Activated T-cell treated with anti-CD3 and anti-CD28 coated beads, Interleukin-2, amount 50 U/mL, for 72 hours (primary cell): ENCODE measurements at places on chromosomes 3 and 15.
A peak's percentile ranks its signal among the peaks of the same experiment; 100 is the strongest.

DNA sequence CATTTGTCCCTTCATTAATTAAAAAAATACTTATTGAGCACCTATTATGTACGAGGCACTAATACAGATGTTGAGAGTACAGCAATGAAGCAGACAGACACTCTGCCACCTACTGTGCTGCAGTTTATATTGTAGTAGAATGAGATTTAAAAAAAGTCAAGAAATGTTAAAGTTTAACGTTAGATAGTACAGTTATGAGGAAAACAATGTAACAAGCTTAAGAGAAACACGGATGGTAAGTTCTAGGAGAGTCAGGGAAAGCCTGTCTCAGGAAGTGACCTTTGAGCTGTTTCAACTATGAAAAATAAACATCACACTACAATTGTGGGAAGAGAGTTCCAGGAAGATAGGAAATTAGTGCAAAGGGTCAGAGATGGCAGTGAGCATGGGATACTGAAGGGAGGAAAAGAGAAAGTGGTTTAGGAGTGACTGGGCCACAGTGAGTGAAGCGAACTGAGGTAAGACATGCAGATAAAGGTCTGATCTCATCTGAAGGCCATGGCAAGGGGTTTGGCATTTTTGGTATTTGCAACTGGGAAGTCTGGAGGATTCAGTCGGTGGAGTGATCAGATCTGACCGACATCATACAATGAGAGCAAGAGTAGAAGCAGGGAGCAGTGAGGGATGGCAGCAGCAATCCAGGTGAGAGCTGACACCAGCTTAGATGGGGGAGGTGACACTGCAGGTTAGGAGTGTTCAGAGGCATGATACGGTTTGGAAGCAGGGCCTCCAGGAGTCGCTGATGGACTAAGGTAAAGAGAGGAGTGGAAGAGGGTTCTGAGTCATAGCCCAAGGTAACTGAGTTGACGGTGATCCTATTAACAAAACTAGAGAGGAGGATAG is 28.5 kb downstream of the PLSCR4 start:
- H3K4me3 ChIP-seq: no peak overlapping the region
- H3K27ac ChIP-seq: no peak overlapping the region
- H3K4me1 ChIP-seq: no peaks in the 10 kb centered on the region
- no peak for DNase-seq
- H3K36me3 ChIP-seq: no peaks in the 10 kb centered on the region
- H3K27me3 ChIP-seq: no peaks in the 10 kb centered on the region

GRCh38 chr3:13544293-13544831 is 4.6 kb upstream of the FBLN2 start:
- H3K4me3 ChIP-seq: peak overlapping the region; percentile 1
- DNase-seq: peak; percentile 66
- peaks cover 2% of the 10 kb centered on the region for H3K36me3 ChIP-seq
- peaks cover 27% of the 10 kb centered on the region for H3K4me1 ChIP-seq
- peaks cover 34% of the 10 kb centered on the region for H3K27me3 ChIP-seq

DNA sequence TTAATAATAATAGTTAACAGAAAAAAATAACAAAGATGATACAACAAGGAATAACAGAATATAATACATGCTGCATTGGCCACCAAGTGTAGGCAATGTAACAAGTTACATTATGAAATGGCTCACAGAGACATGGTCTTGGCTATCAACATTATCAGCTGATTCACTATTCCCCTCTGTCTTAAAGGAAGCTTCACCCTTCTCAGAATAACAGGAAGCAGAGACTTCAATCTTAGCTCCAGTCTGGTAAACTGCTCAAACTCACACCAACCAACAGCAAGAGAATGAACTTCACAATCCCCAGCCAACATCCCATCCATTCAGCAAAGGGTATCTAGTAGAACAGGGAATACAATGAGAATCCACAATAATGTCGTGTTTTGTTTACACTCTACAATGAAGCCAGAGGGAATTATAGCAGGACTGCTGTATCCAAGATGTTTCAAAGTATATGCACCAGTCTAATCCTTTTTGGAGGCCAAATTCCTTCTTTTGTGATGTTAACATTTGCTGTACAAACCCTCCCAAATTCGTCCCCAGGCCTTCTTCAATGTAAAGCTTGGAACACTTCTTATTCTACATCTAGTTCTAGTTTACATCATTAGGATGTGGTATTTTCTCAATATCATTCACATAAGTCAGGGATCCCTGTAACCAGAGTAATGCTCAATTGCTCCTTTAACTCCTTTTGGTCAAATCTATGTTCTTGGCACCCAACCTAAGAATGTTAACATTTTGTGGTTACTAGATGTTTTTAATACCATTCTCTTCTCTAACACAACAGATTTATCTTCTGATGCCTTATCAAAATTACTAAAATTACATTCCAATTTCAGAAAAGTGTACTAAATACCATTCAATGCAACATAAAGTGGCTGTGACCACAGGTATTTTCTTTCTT is 52.4 kb upstream of the CMSS1 start:
- no peak overlapping the region for H3K4me3 ChIP-seq
- H3K27me3 ChIP-seq: peaks cover 7% of the 10 kb centered on the region
- no peak overlapping the region for H3K27ac ChIP-seq
- H3K36me3 ChIP-seq: no peaks in the 10 kb centered on the region
- DNase-seq: no peak

DNA sequence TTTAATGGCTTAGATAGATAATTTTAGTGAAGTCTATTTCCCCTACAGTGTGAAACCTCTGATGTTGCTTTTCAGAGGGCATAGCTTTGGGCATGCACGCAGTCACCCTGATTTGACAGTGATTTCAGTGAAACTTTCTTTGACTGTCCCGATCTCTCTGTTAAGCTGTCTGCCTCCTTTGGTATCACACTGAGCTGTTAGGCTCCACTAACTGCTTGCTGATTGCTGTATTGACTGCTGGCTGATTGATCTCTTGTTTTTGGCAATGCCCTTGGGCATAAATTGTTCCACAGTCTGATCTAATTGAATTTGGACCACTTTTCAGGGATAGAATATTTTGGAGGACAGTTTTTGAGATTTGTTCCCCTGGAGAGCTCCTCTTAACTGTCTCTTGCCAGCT is 68.5 kb upstream of the CCDC54 start:
- no peak for DNase-seq
- no peak overlapping the region for H3K4me3 ChIP-seq
- no peaks in the 10 kb centered on the region for H3K36me3 ChIP-seq
- no peaks in the 10 kb centered on the region for H3K27me3 ChIP-seq

DNA sequence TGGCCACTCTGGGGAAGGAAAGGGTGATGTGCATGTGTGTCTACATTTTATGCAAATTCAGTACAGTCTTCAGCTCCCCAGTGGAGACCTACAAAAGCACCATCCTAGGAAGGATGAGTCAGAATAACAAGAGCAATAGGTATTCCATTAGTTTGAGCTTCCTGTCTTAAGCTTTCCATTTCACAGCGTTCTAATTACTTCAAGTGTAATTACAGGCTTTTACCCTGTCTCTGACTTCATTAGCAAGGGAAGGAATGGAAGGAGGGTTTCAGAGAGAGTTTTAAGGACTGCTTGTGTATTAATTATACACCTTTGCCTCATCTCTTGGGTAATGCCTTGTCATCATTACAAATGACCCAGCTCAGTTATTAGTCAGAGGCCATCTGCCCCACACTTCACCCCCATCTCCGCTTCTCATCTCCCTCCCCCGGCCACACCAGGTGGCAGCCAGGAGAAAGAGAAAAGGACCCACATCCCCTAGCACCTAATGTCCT is 202.8 kb upstream of the MRPL3 start:
- peaks cover 30% of the 10 kb centered on the region for H3K27me3 ChIP-seq
- no peak overlapping the region for H3K27ac ChIP-seq
- peaks cover 7% of the 10 kb centered on the region for H3K4me1 ChIP-seq
- H3K4me3 ChIP-seq: no peak overlapping the region

GRCh38 chr3:178054471-178054870 is 481.8 kb upstream of the KCNMB2 start:
- H3K36me3 ChIP-seq: no peaks in the 10 kb centered on the region
- no peak overlapping the region for H3K27ac ChIP-seq
- H3K4me1 ChIP-seq: peaks cover under 1% of the 10 kb centered on the region
- H3K27me3 ChIP-seq: no peaks in the 10 kb centered on the region
- no peak for DNase-seq
- H3K4me3 ChIP-seq: no peak overlapping the region

DNA sequence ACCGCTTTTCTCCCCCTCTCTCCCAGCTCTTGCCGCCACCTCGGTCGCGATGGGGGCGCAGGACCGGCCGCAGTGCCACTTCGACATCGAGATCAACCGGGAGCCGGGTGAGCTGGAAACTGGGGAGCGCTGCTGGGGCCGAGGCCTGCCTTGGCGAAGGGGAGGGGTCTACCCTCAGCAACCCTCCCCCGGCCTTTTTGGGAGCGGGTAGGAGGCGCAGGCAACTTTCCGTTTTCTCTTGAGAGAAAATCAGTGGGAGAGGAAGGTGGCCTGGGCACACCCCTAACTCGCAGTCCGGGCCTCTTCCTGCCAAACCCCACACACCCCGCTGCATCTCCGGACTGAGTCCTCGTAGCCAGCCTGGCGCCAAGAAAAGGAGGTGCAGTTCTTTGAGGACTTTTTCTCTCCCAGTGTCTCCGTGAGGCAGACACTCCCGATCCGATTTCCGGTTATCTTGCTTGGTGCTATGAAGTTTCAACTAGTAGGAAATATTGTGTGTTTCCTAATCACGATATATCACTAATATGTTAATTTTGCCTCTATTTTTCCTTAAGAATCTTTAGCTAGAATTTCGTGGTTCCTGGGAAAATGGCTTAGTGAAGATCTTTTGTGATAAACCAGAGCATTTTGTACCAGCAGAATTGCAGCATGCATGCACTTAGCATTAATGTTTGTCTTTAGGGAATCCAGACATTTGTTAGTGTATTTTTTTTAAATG is 631 bp downstream of the NKTR start:
- DNase-seq: peak; percentile 68
- H3K27ac ChIP-seq: peak overlapping the region; percentile 98
- peaks cover 54% of the 10 kb centered on the region for H3K4me1 ChIP-seq
- peaks cover 24% of the 10 kb centered on the region for H3K36me3 ChIP-seq

DNA sequence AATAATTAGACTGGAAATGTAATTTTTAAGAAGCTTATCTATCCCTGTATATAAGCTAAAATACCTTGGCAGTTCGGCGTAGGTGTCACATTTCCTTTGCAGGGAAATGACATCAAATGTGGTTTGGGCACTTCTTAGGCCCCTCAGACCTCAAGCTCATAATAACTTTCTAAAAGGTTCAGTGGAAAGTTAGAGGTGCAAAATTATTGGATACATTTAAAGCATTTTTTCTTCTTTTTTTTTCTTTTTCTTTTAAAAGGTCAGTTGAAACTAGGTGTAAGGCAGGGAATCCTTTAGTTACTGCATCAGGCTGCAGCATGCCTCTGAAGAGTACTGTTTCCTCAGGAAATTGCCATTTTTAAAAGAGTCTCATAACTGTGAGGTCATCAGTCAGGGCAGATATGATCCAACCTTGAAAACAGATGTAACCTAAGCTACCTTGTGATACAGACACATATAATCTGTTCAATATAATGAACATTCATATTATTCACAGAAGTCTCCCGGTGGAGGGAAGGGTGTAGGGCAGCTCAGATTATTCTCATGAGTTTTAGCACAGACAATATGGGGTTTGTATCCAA is 4.8 kb downstream of the SACM1L start:
- peaks cover 47% of the 10 kb centered on the region for H3K36me3 ChIP-seq
- peaks cover 76% of the 10 kb centered on the region for H3K4me1 ChIP-seq
- peak overlapping the region; percentile 97 for H3K27ac ChIP-seq
- DNase-seq: peak; percentile 49
- H3K27me3 ChIP-seq: no peaks in the 10 kb centered on the region

- H3K27ac ChIP-seq: peak overlapping the region; percentile 26
- peaks cover 52% of the 10 kb centered on the region for H3K27me3 ChIP-seq
- peak overlapping the region; percentile 61 for H3K4me3 ChIP-seq
- no peaks in the 10 kb centered on the region for H3K36me3 ChIP-seq
Measured at GRCh38 chr15:67836477-67836876, 3.4 kb downstream of the RNU6-1 start.

GRCh38 chr3:154034797-154035330 is 86.3 kb upstream of the ARHGEF26 start:
- no peak overlapping the region for H3K27ac ChIP-seq
- no peaks in the 10 kb centered on the region for H3K4me1 ChIP-seq
- no peak overlapping the region for H3K4me3 ChIP-seq
- H3K27me3 ChIP-seq: peaks cover 12% of the 10 kb centered on the region

DNA sequence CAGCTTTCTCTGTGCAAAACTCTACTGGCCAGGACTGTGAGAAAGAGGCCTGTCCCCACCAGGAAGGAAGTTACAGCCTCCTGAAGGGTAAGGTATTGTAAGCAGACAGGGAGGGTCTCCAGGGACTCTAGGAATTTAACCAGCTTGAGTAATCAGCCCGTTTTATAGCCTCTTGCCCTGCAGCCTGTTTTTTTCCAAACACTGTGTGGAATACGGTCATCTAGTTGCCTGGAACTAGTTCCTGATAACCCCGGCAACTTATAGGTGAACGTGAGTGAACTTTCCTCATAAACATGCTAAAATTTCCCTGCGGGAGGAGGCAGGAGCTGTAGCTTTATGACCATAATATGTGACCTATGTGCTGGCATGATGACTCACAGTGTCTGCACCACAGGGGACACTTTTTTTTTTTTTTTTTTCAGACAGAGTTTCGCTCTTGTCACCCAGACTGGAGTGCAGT is 60.1 kb upstream of the DAZL start:
- DNase-seq: no peak
- H3K27me3 ChIP-seq: peaks cover 22% of the 10 kb centered on the region
- H3K36me3 ChIP-seq: no peaks in the 10 kb centered on the region
- H3K4me1 ChIP-seq: no peaks in the 10 kb centered on the region

DNA sequence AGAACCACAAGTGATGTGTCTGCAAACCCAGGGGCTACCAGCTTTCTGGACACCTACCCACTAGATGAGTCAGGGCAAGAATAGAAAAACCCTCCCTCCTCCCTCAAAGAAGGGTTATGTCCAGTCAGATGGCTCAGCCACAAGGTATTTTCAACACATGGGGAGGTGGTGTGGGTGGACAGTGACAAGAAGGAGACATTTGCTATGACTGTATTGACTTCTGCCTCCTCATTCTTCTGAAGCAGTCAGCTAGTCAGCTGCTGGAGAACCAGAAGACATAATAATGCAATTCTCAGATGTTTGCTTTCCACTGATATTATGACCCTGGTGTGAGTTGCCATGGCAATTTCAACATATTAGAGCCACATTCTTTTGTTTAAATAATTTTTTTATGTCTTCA is 66.7 kb upstream of the GOLGA8B start:
- no peak for DNase-seq
- H3K4me1 ChIP-seq: no peaks in the 10 kb centered on the region
- H3K36me3 ChIP-seq: no peaks in the 10 kb centered on the region
- H3K27me3 ChIP-seq: peaks cover 18% of the 10 kb centered on the region
- no peak overlapping the region for H3K4me3 ChIP-seq

- no peaks in the 10 kb centered on the region for H3K36me3 ChIP-seq
- H3K4me3 ChIP-seq: no peak overlapping the region
- no peak for DNase-seq
- no peaks in the 10 kb centered on the region for H3K27me3 ChIP-seq
Measured at GRCh38 chr15:92068121-92068520, 214.6 kb downstream of the SLCO3A1 start.

- peaks cover 68% of the 10 kb centered on the region for H3K4me1 ChIP-seq
- DNase-seq: no peak
- H3K36me3 ChIP-seq: no peaks in the 10 kb centered on the region
- no peaks in the 10 kb centered on the region for H3K27me3 ChIP-seq
- peak overlapping the region; percentile 53 for H3K4me3 ChIP-seq
Measured at GRCh38 chr15:38631119-38632075, 66.8 kb upstream of the RASGRP1 start.

GRCh38 chr3:50573566-50574443 is 4.5 kb downstream of the HEMK1 start:
- H3K4me3 ChIP-seq: peak overlapping the region; percentile 95
- DNase-seq: peak; percentile 88
- peak overlapping the region; percentile 92 for H3K27ac ChIP-seq
- H3K4me1 ChIP-seq: peaks cover 75% of the 10 kb centered on the region
- H3K27me3 ChIP-seq: no peaks in the 10 kb centered on the region
